ENCODE measurements at places on chromosomes 1 and 21.

DNA sequence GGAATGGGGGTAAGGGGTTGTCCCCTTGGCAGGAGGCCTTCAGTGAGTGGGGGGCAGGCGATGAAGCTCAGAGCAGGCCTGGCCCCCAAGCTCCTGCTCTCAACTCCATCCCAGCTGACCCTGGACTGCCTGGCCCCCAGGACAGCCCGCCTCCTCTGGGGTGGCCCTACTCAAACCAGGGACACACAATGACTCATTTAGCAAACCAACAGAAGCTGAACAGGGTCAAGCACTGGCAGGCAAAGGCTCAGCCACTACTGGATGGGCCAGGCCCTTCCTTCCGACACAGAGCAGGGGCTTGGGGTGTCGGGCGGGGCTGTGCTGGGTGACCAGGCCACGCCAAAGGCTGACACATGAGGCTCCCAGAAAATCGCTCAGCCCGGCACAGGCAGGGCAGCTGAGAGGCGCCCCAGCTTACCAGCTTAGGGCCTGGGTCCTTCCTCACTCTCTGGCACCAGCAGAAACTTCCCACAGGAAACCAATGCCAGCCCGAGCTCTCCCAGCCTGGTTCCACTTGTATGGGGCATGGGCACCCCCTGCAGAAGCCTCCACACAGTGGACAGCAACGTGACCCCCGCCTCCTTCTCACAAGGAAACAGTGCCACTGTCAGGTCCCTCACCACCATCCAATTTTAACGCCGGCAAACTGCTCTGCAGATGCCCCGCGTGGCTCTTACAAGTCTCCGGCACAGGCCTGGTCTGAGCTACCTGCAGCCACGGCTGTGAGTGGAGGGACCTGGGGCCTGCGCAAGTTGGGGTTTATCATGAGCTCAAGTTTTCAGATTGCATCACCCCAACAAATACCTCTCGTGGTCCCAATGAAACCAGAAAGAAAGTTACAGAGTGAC lies 114.3 kb downstream of the NPHP4 start:
- no peak for DNase-seq

DNA sequence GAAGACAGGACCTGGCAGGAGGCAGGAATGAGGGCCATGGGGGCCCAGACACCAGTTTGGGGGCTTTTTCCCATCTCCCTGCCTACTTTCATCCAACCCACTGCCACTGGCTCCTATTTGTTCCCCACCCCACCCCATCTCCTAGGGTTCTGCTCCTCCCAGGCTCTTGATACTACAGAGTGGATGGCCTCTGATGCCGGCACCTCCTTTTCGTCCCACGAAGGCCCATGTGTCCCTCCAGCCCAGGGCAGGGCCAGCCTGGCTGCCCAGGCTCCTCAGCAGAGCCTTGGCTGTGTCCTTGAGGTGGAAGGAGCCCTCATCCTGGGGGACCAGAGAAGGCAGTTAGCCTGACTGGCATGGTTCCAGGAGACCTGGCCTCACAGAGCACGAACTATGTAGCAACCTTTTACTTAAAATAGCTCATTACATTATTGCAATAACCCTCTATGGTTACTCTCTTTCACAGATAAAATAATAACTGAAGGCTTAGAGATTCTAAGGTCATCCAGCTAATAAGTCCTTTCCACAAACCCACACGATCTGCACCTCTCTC lies 3.5 kb downstream of the POMGNT1 start:
- no peak for DNase-seq

DNA sequence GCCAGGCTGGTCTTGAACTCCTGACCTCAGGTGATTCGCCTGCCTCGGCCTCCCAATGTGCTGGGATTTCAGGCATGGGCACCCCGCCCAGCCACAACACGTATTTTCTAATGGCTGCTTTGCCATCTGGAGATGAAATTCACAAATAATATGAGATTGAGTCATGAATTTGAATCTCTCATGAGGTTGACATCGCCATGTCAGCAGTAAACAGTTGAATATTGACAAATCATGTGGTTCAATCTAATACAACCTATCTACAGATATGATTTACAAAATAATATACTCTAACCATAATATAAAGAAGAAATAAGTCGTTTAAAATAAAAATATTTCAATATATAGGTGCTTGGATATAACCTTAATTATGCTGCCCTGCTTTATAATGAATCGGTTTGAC lies 42.1 kb downstream of the MYOM3 start:
- DNase-seq = no peak

DNA sequence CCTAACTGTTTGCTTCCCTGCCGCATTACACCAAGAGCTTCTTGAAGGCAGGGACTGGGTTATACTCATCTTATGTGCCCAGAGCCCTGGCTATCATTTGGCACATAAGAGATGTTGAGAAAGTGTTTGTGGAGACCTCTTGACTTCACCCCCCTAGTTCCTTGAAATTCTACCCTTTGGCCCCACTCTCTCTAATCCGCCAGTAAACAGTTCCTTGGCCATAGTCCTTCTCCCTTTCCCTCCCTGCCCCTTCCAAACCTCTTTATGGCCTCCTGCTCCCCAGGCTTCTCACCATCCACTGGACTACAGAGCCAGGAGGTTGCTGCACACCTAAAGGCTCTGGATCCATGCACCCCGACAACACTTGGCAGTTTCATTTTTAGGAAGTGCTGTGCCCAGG lies 1.5 kb upstream of the CDK18 start:
- no peak for DNase-seq

DNA sequence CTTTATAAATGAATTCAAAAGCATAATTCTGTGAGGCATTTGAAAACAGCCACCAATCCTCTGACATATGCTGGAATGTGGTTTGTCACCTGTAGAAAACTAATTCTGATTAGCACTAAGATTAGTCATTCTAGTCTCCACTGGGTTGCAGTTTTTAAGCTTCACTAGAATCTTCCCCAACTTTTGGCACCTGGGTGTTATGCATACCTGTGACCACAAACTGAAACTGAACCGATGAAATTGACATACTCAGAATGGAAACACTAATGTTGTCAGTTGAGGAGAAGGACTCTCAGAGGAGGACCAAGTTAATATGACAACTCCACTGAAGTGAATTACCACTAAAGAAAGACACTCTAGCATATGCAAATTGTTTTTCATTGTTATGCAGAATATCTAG lies 285.8 kb upstream of the NEGR1 start:
- no peak for DNase-seq

DNA sequence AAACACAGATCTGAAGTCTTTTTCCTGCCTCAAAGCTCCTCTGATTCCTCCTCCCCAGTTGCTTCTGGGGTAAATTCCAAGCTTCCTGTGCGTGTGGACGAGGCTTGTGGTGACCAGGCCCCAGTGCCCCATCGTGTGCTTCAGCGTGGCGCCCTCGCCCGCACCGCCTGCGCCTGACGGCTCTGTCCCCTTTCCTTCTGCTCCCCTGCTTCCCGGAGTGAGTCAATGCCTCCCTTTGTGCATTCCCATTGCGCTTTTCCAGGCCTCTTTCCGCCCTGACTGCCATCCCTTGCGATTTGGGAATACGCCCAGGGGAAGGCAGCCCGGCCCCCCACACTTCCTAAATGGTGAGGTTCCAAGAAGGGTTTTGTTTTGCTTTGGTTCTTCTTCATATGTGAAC lies 36.3 kb downstream of the FAAP20 start:
- no peak for DNase-seq

- no peak for DNase-seq
These were observed 690 bp downstream of the B3GALNT2 start for GRCh38 chr1:235503403-235504121.

DNA sequence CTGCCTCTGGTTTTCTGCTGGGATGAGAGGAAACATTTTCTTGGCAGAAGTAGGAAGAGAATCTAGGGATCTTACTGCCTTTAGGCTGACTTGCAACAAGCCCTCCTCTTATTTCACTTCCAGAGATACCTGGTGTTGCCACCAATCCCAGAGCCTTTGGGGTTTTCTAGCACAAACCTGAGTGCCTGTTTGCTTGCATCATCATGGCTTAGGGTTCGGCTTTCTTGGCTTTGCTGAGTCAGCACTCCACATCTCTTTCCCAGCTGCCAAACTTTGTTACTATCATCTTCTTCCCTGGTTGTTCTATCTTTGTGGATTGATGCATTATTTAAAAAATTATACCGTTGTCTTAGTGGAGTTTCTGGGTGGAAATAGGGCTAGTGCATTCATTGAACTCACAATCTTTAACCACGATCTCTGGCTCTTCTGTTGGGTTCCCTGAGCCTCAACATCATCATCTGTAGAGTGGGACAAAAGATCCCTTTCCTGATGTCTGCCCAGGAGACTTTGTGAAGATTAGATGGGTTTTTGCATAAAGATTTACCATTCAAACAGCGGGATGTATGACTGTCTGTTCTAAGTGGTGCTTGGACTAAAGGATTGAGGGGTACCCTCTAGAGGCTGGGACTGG lies 76.6 kb upstream of the SELENON start:
- no peak for DNase-seq

DNA sequence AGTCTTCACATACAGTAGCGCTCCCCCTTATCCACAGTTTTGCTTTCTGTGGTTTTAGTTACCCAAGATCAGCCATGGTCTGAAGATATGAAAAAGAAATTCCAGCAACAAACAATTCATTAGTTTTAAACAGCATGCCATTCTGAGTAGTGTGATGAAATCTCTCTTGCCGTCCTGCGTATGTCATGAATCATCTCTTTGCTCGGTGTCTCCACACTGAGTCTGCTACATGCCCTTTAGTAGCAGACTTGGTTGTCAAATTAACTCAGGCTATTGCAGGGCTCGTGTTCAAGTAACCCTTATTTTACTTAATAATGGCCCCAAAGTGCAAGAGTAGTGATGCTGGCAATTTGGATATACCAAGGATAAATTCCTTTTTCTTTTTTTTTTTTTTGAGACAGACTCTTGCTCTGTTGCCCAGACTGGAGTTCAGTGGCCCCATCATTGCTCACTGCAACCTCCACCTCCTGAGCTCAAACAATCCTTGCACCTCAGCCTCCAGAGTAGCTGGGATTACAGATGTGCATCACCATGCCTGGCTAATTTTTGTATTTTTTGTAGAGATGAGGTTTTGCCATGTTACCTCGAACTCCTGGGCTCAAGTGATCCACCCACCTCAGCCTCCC lies 22.6 kb downstream of the PHACTR4 start:
- DNase-seq = no peak

GRCh38 chr1:215003686-215004085 lies 78.9 kb upstream of the KCNK2 start:
- no peak for DNase-seq

DNA sequence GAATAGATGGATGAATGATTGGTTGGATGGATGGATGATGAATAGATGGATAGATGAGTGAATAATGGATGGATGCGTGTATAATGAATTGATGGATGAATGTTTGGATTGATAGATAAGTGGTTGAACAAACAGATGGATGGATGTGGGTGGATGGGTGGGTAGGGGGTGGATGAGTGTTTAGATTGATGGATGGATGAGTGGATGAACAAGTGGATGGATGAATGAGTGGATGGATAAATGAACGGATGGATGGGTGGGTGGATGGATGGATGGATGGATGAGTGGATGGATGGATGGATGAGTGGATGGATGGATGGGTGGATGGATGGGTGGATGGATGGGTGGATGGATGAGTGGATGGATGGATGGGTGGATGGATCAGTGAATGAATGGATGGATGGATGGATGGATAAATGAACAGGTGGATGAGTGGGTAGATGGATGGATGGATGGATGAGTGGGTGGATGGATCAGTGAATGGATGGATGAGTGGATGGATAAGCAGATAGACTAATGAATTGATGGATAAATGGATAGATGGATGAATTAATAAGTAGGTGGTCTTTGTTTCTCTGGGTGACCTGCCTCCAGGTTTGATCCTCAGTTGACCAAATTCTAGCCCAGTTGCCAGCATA lies 64.3 kb downstream of the SPSB1 start:
- DNase-seq = no peak

DNA sequence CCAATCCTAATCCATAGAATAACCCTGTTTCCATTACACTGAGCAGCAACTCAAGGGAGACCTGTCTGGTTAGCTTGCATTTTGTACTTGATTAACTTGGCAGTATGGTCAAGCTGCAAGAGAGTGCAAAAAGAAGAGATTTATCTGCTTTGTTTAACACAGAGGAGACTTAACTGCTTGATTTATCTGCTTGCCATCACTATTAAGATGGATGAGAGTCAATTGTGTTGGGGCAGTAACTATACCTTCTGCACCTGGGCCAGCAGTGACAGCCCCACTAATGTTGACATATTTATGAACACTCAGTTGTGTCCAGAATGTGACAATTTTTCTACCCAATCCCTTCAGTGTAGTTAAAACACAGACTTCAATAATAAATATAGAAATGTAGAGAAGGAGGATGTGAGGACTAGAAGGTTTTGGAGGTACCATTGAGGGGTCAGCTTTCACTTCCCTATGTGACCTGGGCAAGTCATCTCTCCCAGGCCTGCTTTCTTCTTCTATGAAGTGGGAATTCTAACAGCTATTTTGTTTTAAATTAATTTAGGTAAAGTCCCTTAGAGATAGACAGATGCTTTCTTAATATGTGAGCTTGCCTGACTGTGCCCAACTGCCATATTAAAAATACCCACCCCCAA lies 159.1 kb upstream of the KCNK2 start:
- DNase-seq = no peak

- DNase-seq = no peak
These were observed 24.8 kb downstream of the CSF1 start for GRCh38 chr1:109935451-109935900.

DNA sequence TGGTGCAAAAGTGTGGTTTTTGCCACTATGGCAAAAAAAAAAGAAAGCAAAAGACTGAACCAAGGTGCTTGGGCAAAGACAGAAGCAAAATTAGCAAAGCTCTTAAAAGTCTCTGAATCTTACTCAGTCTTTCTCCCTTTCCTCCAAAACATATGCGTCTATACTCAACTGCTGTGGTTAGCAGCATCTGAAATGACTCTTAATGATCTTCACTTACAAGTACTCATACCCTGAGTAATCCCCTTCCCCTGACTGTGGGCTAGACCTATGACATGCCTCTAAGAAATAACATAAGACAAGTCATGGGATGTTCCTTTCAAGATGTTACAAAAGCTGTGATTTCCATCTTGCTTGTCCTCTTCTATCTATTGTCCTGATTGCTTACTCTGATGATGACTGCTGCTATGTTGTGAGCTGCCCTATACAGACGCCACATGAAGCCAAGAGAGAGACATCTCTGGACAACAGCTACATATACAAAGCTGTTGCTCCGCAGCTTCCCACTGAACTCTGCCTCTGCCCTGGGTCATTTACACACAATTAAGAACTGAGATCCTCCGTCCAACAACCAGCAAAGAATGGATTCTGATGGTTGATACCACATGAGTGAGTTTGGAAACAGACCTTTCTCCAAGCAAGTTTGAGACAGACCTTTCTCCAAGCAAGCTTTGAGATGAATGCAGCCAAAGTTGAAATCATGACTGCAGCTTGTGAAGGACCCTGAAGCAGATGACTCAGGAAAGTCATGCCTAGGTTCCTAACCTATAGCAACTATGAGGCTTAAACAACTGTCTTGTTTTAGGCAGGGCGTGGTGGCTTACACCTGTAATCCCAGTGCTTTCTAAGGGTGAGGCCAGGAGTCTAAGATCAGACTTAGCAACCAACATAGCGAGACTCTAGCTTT lies 55.2 kb downstream of the PUM1 start:
- DNase-seq = no peak

GRCh38 chr1:208763971-208764370 lies 519.8 kb upstream of the PLXNA2 start:
- DNase-seq = no peak

Data from activated T-helper 1 cell treated with anti-CD3 and anti-CD28 coated beads, Interleukin-2, amount 50 U/mL, for 16 hours (primary cell).